Activated naive CD4-positive, alpha-beta T cell treated with anti-CD3 and anti-CD28 coated beads for 36 hours (primary cell): ENCODE measurements at places on chromosomes 5 and 9. TPM values are rescaled to one million over a fixed set of nuclear protein-coding genes. Genes with fewer than 3 reads are reported as not detected.

The NTMT1 gene
- total RNA-seq: 58.6 TPM

- no peak for DNase-seq
These were observed 296.1 kb upstream of the MPDZ start for GRCh38 chr9:13575558-13575957.

- DNase-seq: no peak
These were observed 14.8 kb upstream of the MARCHF6 start for GRCh38 chr5:10338686-10339057.

GRCh38 chr9:108786901-108787689 is 68.7 kb downstream of the ACTL7B start:
- DNase-seq: no peak

- DNase-seq: no peak
These were observed 508.1 kb downstream of the NR2F1-AS1 start for GRCh38 chr5:93072831-93073459.

- no peak for DNase-seq
These were observed 33.7 kb downstream of the SLC31A2 start for GRCh38 chr9:113184539-113184938.

The PCDHA13 gene
- not detected for total RNA-seq

The PFN3 gene
- not detected for total RNA-seq

The AJM1 gene
- 1.7 TPM for total RNA-seq

- no peak for DNase-seq
These were observed 12.2 kb upstream of the ALDH1B1 start for GRCh38 chr9:38380230-38380871.

DNA sequence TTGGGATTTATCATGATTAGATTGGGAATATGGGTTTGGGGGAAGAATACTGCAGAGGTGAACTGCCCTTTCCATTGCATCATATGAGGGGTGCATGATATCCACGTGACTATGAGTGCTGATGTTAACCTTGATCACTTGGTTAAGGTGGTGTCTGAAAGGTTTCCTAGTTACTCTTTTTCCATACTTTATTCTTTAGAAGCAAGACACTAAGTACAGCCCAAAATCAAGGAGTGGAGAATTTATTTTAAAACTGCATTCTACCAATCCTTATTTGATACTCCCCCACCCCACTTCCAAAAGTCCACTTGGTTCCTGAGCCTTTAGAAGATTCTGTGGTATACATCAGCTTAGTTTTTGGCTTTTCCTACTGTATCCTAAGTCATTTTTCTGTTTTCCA is 20.3 kb upstream of the STOM start:
- no peak for DNase-seq

The LTC4S gene
- total RNA-seq: not detected

DNA sequence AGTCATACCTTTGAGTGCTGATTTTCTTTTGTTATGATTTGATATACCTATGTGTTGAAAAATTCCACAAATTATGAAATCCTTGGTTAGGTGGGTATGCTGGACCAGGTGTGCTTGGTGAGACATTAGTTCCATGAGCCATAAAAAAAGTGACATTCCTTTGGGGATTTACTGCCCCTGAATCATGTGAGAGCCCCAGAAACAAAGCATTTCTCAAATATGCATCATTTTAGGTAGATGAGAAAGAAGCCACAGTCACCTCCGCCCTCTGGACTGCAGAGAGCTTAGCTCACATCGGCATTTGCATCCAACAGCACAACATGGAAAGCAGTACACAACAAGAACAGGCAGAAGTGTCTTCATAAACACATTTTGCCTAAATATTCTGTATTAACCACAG is 55.3 kb downstream of the DAP start:
- DNase-seq: no peak

The RNF208 gene
- total RNA-seq: 5.0 TPM

The DNAH5 gene
- total RNA-seq: not detected

The CDH9 gene
- total RNA-seq: not detected

- peak; percentile 33 for DNase-seq
These were observed 372.0 kb upstream of the KIF2A start for GRCh38 chr5:61933787-61934626.

DNA sequence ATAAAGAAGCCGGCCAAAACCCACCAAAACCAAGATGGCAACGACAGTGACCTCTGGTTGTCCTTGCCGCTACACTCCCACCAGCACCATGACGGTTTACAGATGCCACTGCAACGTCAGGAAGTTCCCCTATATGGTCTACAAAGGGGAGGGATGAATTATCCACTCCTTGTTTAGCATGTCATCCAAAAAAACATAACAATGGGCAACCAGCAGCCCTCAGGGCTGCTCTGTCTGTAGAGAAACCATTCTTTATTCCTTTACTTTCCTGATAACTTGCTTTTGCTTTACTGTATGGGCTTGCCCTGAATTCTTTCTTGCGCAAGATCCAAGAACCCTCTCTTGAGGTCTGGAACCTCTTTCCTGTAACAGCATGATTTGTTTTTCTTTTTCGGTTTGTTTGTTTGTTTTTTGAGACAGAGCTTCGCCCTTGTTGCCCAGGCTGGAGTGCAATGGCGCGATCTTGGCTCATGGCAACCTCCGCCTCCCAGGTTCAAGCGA is 2.0 kb upstream of the UAP1L1 start:
- DNase-seq: no peak

The MYOZ3 gene
- total RNA-seq: 0.17 TPM

DNA sequence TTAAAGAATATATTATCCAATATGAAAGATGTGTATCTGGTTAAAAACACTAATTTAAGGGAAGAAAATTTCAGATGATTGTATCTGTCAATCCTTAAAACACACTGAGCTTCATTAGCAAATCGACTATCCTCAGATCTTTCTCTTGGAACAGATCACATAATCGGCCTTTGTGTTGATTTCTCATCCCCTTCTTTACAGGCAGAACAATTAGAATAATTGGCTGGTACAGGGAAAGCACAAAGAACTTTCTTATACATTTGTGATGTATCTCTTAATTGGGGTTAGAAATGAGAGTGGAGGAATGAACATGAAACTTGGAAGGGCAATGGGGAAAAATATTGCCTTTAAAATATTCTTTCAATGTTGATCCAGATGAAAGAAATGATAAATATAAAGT is 662.1 kb downstream of the TLE4 start:
- DNase-seq: no peak

- no peak for DNase-seq
These were observed 12.9 kb downstream of the ADRA1B start for GRCh38 chr5:159929176-159929575.

The PCDHGA1 gene
- total RNA-seq: not detected

- no peak for DNase-seq
These were observed 148.2 kb downstream of the GIN1 start for GRCh38 chr5:102971676-102972293.

DNA sequence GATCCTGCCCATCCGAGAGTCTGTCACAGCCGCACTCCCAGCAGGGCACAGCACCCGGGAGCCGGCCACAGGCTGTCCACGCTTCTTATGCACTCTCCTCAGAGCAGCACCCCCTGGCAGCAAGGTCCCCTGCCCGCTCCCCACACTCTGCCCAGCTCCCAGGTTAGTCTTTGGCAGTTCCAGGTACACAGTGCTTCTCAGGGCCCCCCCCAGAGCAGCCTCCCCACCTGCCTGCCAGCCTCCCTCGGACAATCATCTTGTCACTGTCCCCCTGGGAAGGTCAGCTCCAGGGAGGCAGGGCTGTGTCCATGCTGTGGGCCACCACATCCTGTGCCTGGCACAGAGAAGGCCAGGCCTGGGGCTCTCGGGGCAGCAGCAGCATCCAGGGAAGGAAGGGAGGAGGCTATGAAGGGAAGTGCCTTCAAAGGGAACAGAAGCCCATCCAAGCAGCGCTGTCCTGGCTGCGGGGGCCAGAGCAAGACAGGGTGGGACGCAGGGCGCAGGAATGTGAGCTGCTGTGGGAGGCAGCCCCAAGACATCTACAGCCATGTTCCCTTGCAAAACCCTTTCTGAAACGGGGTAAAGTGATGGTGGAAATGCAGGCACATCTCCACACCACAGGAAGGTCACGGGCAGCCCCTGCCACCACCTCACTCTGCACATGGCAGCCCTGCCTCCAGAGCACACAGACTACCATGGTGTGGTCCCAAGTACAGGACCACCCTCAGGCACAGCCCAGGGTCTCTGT is 68.6 kb upstream of the ADAMTS2 start:
- no peak for DNase-seq

GRCh38 chr5:132064140-132064539 is 3.7 kb downstream of the IL3 start:
- no peak for DNase-seq

- DNase-seq: no peak
These were observed 25.0 kb upstream of the ITGA2 start for GRCh38 chr5:52964138-52964537.

DNA sequence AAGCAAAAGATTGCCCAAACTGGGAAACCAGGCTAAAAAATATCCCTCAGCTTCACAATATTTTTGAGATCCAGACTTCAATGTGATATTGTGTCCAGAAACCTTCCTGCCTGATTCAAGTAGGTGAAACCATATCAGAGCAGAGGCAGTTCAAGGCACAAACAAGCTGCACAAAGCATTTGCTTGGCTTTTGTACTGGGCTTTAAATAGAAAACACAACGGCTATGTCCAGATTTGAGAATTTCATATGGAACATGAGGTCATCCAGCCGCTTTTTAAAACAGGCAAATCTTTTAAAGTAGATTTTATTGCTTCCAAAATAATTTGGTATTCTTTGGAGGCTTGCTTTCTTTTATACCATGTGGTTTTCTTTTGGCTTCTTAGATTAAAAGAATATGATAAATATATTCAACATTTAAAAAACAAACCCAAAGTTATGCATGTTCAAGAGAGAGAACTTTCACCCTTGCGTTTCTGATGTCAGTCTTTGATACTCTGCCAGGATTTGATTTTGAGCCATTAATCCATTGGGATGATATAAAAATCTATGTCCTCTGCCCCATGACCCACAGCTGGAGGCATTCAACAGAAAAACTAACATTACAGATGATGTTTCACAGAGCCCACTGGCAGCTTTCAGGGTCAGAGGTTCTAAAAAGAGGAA is 29.0 kb upstream of the CCDC112 start:
- no peak for DNase-seq

The INSL6 gene
- total RNA-seq: not detected

The BHMT2 gene
- total RNA-seq: not detected

- DNase-seq: no peak
These were observed 33.0 kb downstream of the NR3C1 start for GRCh38 chr5:143370440-143370839.

The COL27A1 gene
- 7.0 TPM for total RNA-seq

The PCAT7 gene
- total RNA-seq: not detected

DNA sequence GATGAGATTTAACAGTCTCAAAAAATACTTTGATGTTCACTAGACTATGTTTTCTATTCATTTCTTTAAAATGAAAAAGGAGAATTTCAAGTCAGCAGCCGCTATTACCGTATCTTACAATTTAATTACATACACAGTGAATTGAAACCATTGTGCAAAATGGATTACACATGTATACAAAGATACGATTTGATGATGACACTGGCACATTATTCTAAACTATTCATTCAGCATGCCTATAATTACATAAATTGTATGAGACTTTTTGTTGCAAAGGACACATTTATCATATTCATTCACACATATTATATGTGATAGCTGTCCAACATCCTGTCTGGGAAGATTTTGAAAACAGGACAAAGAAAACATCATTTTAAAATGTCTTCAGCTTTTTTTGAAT is 118.3 kb upstream of the VCAN start:
- no peak for DNase-seq

The CAPSL gene
- 1.8 TPM for total RNA-seq

The ADAMTS2 gene
- not detected for total RNA-seq

DNA sequence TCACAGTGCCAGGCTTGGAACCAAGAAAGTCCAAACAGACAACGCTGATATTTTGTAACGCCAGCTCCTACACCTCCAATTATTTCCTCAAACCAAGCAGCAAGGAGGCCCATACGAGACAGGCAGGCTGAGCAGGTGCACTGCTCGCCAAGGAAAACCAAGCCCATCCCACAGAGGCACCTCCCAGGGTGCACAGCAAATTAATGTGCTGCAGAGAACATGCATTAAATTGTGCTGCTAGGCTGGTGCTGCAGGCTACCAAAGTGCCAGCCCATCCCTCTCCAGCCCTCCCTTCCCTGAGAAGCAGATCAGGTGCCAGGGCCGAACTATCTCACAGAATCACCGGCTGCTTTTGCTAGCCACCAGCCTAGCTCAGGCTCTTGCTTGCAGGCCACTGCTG is 137.8 kb downstream of the PAX5 start:
- DNase-seq: no peak

The FANCG gene
- total RNA-seq: 118 TPM

- DNase-seq: no peak
These were observed 30.5 kb downstream of the TRIO start for GRCh38 chr5:14173377-14174229.

- DNase-seq: peak; percentile 59
These were observed 650 bp downstream of the MYORG start for GRCh38 chr9:34375901-34376595.

The TTC23L gene
- total RNA-seq: 0.42 TPM

- no peak for DNase-seq
These were observed 204.9 kb downstream of the GABBR2 start for GRCh38 chr9:98503867-98504266.

GRCh38 chr9:11374926-11375325 is 762.1 kb upstream of the PTPRD start:
- no peak for DNase-seq

The KCNIP1 gene
- total RNA-seq: not detected

- DNase-seq: no peak
These were observed 40.4 kb upstream of the RASGRF2 start for GRCh38 chr5:80919678-80920196.

GRCh38 chr9:114782586-114782985 is 23.3 kb downstream of the TNFSF15 start:
- DNase-seq: no peak

- DNase-seq: no peak
These were observed 22.9 kb upstream of the ZSWIM6 start for GRCh38 chr5:61309115-61309514.

DNA sequence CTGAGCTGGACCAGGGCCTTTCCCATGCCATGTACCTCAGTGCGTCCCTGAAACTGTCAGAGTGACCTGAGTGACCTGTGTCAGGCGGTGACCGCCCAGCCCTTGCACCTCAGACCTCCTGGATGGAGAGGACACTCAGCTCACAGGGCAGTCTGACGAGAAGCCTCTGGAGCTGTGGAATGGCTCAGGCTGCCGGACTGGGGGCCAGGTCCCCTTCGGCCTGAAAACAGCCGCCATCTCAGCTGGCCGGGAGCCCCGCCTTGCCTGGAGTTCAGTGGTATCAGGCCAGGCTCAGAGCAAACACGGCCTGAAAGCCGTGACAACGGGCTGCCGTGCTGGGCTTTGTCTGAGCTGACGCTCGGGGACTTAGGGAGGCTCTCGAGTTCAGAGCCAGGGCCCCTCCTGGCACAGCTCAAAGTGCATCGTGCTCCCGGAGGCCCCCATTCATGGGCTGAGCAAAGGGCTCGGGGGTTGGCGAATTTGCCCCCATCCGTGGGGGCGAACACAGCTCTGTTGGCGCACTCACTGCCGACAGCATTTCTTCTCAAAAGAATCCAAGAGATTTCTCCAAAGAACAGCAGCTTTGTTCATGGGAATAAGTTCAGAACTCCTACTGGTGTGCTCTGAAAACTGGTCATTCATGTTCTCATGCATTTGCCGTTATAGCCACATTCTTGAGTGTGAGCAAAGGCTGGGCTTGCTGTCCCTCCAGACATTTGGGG is 8.4 kb upstream of the SLC9A3 start:
- DNase-seq: no peak
